Activated naive CD8-positive, alpha-beta T cell treated with anti-CD3 and anti-CD28 coated beads, Interleukin-2, amount 10 ng/mL, durations not matched to agents 7 days and 5 days (primary cell): ENCODE measurements at places on chromosomes 5 and 9. TPM values are rescaled to one million over a fixed set of nuclear protein-coding genes. Genes with fewer than 3 reads are reported as not detected.

DNA sequence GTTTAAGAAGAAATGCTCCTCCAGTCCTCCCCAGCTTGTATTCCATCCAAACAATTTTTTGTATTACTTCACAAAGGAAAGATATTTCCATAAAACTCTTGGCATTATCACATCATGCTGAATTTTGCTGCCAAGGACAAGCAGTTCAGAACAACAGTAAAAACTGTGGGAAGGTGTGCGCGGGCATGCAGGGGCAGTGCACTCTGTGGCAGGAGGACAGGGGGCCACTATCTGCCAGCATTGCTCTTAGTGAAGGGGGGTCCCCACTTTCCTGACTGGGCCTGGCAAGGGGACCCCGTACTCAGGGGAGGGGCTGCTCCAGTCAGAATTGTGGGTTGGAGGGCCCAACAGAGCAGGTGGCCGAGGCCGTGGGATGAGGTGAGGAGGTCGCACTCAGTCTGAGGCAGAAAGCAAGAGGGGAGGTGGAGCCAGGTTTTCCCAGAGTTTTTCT is 32.8 kb downstream of the ANGPTL2 start:
- peaks cover 5% of the 10 kb centered on the region for H3K4me1 ChIP-seq
- H3K27ac ChIP-seq, result no peak overlapping the region
- no peaks in the 10 kb centered on the region for H3K27me3 ChIP-seq
- no peak for DNase-seq
- no peaks in the 10 kb centered on the region for H3K36me3 ChIP-seq

- no peak for DNase-seq
- peaks cover 42% of the 10 kb centered on the region for H3K27me3 ChIP-seq
- no peaks in the 10 kb centered on the region for H3K36me3 ChIP-seq
- no peaks in the 10 kb centered on the region for H3K4me1 ChIP-seq
- H3K27ac ChIP-seq, result no peak overlapping the region
- no peak overlapping the region for H3K4me3 ChIP-seq
These were observed 8.8 kb downstream of the TMEM171 start for GRCh38 chr5:73129143-73129542.

DNA sequence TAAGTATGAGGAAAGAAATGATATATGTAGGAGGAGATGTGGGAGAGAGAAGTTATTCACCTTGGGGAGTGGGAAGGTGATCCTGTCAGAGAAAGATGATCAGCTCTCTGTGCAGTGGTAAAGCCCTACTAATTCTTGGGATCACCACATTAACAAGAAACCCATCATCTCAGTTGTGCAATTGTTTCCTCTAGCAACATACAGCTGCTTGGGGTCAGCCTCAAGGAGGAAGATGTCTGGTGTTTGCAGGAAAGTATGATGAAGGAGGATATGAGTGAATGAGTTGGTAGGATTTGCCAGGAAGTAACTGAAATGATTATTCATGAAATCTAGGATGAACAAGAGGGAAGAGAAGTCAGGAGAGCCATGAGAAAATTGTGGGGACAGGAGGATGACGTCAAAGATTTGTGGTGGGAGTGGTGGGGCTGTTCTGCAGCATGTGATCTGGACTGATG is 50.1 kb downstream of the TNFSF8 start:
- no peak overlapping the region for H3K27ac ChIP-seq
- no peak for DNase-seq
- no peak overlapping the region for H3K4me3 ChIP-seq
- no peaks in the 10 kb centered on the region for H3K27me3 ChIP-seq

- H3K4me3 ChIP-seq, result no peak overlapping the region
- peaks cover 27% of the 10 kb centered on the region for H3K36me3 ChIP-seq
- H3K4me1 ChIP-seq, result no peaks in the 10 kb centered on the region
- no peak overlapping the region for H3K27ac ChIP-seq
- H3K27me3 ChIP-seq, result no peaks in the 10 kb centered on the region
These were observed 105.3 kb downstream of the UBAP2 start for GRCh38 chr9:33943389-33943788.

ANXA2R gene
- total RNA-seq, result 41.1 TPM

DNA sequence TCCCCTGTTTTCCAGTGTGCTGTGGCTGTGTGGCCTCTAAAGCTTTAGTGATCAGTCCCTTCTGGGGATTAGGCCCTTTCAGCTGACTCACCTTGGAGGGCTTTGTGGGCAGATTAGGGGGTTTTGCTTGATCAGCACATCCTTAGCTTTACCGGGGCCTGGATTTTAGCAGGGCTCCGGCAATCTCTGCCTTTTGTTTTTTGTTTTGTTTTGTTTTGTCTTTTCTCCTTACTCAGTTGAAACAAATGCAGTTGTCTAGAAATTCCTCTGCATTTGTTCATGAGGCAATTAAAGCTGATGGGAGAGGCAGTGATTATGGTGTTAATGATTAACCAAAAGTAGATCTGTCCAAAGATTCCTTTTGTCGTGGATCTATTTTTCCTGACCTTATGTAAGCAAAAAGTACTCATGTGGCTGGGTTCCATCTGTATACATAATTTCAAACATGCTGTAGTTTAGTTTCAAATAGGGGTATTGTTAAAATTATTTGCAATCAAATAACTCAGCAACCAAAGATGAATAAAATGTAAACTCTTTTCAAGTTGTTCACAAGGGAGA is 5.2 kb upstream of the TDRD7 start:
- no peak overlapping the region for H3K27ac ChIP-seq
- DNase-seq, result no peak
- peaks cover 3% of the 10 kb centered on the region for H3K4me1 ChIP-seq

- no peaks in the 10 kb centered on the region for H3K36me3 ChIP-seq
- H3K4me3 ChIP-seq, result no peak overlapping the region
- no peaks in the 10 kb centered on the region for H3K4me1 ChIP-seq
- no peaks in the 10 kb centered on the region for H3K27me3 ChIP-seq
- H3K27ac ChIP-seq, result no peak overlapping the region
These were observed 104.5 kb upstream of the NUDT12 start for GRCh38 chr5:103667068-103667467.

SLC4A9 gene
- total RNA-seq, result 0.17 TPM
